Putamen (tissue), 1 donor: ENCODE measurements at places on chromosomes 4 and X.

DNA sequence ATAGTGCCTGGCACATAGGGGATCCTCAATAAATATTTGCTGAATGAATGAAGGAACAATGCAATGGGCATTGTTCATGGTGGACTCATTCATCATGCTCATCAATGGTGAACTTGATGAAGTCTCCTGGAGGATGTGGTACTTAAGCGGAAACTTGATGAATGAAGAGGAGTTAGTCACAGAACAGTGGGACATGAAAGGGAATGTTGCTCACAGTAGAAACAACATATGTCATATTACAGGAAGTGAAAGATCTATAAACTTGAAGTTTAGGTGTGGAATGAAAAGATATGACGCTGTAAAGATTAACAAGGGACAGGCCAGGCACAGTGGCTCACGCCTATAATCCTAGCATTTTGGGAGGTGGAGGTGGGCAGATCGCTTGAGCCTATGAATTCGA is 224.1 kb downstream of the PPP3CA start:
- no peak for DNase-seq

- no peak for DNase-seq
Observed at GRCh38 chr4:121376556-121376955, 4.3 kb downstream of the QRFPR start.

GRCh38 chr4:107333518-107333917 is 297.4 kb upstream of the DKK2 start:
- no peak for DNase-seq

DNA sequence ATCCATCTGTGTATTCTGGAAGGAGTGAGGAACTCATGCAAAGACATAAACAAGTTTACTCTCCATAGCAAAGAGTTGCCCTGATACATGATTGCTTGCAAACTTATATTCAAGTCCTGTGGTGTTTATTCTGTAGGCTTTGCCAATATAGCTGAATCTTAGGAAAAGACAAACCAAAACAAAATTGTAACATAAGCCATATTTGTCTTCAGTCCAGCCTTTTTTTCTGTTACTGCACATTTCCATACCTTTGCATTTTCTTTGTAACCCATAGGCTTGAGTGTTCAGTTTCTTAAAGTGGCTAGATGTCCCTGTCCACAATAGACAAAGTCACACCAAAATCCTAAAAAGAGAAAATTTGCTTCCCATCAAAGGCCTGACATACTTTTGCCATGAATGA is 120.4 kb downstream of the PPARGC1A start:
- DNase-seq, result no peak

GRCh38 chrX:3788494-3789233 is 75.2 kb upstream of the PRKX start:
- DNase-seq, result no peak

DNA sequence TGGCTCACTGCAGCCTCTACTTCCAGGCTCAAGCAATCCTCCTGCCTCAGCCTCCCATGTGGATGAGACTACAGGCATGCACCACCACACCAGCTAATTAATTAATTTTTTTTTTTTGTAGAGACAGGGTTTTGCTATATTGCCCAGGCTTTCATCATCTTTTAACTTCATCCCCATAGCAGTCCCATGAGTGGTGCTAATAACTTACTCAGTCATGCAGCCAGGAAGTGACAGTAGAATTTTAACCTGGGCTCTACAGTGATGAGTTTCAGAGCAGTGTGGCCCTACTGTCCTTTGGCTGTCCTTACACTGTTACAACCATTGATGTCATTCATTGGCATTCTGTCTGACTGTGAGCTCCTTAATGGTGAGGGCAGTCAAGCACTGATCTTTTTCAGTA is 3.9 kb upstream of the OCIAD2 start:
- DNase-seq, result no peak

DNA sequence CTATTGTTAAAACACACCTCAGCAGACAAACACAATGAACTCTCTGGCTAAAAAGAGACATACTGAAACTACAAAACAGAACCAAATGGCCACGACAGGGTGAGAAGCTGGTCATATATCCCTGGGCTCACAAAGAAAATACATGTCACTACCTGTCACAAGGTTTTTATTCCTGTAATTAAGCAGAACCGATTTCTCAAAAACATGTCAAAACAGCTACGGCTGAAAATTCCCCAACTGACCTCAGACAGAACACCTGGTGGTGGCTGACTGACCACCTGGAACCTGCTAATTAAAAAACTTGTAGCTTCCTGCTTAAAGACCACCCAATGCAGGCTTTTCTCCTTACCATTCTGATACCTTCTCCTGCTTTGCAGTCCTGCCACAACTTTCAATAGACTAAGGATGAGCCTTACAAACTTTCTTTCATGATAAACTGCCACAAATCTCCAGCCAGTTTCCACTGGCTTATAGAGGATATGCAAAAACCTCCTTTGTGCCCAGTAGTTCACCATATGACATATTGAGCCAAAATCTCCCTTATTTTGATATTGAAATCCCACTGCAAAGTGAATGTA is 571.9 kb downstream of the SPOCK3 start:
- no peak for DNase-seq

DNA sequence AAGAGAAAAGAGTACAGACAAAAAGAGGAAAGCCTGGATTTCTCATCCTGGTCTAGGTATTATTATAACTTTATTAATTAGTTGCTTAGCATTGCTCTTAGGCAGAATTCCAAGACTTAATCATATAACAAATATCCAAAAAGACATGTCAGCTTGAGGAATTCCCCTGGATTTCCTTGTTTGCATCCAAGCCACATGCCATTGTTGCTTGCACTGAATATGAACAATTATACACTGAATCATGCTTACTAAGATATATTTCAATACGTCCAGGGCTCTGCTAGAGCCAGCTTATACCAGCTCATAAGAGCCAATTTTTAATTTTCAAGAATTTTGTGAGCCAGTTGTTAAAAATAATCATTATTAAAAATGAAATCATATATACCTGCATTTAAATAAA is 5.5 kb upstream of the TLR10 start:
- DNase-seq, result no peak

DNA sequence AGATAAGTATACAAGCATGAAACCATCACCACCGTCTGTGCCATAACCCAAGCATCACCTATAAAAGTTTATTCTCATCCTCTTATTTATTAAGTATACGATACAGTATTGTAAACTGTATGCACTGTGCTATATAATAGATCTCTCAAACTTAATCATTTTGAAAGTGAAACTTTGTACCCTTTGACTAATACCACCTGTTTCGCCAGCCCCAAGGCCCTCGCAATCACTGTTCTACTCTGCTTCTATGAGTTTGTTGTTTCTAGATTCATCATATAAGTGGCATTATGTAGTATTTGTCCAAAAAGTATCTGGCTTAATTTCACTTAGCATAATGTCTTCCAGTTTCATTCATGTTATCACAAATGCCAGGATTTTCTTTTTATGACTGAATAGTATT is 72.1 kb upstream of the DOCK11 start:
- DNase-seq, result no peak

DNA sequence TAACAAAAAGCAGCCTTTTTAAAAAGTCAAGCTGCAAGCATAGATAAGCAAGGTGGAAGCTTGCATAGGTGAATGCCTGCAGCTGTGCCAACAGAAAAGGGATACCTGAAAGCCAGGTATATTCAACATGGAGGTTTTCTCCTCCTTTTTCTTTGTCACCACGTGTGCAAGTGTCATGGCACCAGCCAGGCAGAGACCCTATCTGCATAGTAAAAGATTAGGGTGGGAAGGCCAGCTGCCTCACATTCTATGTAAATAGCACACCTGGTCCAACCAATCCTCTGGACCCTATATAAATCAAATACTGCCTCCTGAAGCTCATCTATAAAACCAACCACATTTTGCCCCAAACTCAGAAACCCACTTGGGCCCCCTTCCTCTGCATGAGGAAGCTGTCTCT is 28.0 kb upstream of the PLK4 start:
- no peak for DNase-seq

GRCh38 chr4:132593717-132594400 is 555.2 kb upstream of the PCDH10 start:
- DNase-seq, result no peak

- DNase-seq, result no peak
Observed at GRCh38 chr4:150973626-150974251, 41.3 kb downstream of the LRBA start.

DNA sequence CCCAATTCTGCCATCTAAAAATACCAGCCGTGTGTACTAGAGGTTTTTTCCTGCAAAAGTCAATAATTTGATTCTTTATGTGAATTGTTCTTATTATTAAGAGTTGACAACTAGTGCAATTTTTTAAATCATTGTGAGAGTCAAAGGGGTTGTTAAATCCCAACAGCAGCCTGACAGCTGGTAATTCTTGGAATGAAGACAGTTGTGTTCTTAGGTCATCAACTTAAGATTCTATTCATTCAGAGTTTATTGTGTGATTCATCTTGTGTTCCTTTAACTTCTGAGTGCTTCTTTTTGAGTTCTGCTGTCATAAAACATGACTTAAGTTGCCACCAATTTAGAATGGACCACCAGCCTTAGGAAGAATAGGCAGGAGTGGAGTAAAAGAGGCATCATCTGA is 329.0 kb downstream of the NAF1 start:
- no peak for DNase-seq

DNA sequence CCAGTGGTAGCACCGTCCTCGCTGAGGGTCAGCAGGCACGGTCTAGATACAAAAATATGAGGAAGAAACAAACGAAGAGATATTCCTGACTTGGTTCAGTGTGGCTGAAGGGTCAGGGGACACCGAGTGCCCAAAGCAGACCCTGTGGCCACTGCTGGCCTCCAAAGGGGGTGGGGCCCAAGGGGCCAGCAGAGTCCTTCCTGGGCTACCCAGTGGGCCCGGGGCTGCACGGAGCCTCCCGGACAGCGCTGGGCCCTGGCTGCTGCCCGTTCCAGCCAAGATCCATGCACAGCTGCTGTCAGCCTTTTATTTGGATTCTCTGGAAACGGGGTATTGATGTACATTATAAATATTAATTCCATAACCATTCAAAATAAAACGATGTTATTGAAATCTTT is 20.4 kb downstream of the NELFA start:
- DNase-seq, result no peak

DNA sequence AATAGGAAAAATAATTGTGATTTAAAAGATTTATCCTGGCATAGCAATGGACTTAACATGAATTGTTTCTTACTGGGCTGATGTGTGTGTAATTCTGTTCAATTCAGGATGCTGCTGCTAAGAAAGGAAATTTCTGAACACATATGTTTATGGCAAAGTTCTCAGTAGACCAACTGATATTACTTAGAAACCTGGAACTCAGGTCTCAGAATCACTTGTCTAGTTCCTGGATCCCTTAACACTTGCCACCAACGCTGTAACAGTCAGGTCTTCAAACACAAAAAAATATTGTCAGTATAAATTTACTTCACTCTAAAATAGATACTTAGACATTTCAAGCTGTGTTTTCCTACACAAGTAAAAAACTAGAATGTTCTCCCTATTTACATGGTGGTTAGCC is 5.5 kb downstream of the CASP3 start:
- no peak for DNase-seq

- no peak for DNase-seq
Observed at GRCh38 chrX:109264878-109265277, 217.0 kb downstream of the GUCY2F start.

- DNase-seq, result no peak
Observed at GRCh38 chrX:38859602-38860001, 58.3 kb downstream of the MID1IP1 start.

GRCh38 chr4:94076498-94076897 is 131.2 kb upstream of the SMARCAD1 start:
- no peak for DNase-seq

DNA sequence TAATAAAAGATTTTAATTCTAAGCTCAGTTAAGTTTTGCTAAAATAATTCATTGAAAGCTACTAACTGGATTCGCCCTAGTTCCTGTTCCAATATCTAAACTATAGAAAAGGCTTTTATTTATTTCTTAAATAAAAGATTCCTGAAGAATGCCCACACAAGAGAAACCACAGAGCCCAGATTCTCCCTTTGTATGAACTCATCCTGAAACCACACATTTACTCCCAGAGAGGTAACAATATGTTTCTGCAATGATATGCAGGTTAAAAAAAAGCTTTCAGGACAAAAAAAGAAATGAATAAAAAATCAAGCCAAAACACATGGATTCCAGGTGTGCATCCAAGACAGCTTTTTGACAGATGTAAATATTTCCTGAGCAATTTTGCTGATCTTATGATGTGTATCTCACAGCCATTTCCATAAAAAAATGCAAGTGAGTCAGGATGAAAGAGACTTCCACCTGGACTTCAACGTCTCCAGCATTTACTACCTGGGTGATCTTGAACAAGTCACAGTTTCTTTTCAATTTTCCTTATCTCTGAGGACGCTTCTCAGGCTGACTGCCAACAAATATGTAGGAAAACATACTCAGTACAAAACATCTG is 234.4 kb upstream of the FAT1 start:
- DNase-seq, result no peak

- DNase-seq, result no peak
Observed at GRCh38 chr4:53902786-53903185, 161.6 kb downstream of the CHIC2 start.

DNA sequence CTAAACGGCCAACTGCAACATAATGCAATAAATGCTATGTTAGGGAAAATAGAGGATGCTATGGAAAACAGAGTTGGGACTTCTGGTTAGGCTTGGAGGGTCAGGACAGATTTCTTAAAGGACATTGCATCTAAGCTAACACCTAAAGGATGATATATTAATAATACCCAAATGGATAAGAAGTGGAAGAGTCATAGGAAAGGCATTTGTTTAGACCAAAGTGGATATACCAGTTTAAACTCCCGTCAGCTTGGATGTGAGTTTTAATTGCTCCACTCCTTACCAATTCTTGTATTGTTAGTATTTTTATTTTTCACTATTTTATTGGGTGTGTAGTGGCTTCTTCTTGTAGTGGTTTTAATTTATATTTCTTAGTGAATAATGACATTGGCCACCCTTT is 93.9 kb downstream of the PTPN13 start:
- no peak for DNase-seq
